ENCODE measurements at places on chromosomes 2 and 18. TPM values are rescaled to one million over a fixed set of nuclear protein-coding genes. Genes with fewer than 3 reads are reported as not detected.

GRCh38 chr2:164928101-164928673 is 27.1 kb downstream of the SLC38A11 start:
- no peak for DNase-seq

DNA sequence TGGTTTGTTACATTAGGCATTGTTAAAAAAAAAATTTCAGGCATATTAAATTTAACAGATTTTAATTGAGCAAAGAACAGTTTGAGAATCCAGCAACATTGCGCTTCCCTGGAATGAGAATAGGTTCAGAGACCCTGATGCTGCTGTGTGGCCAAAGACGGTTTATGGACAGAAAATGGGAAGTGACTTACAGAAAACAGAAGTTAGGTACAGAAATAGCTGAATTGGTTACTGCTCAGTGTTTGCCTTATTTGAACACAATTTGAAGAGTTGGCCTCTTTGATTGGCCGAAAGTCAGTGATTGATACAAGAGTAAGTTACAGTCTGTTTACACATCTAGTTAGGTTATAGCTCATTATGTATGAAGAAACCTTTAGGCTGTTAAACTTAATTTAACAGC is 6.0 kb upstream of the NEDD4L start:
- no peak for DNase-seq

GRCh38 chr2:64504774-64505720 is 19.1 kb upstream of the AFTPH start:
- DNase-seq: peak; percentile 22

Gene ALPI
- total RNA-seq: not detected

Gene CD207
- not detected for total RNA-seq

- DNase-seq: peak; percentile 19
These were observed 405.9 kb downstream of the XIRP2 start for GRCh38 chr2:167293943-167294775.

- no peak for DNase-seq
These were observed 132.8 kb upstream of the SATB2 start for GRCh38 chr2:199590321-199591203.

Gene SCN7A
- 1.6 TPM for total RNA-seq

- no peak for DNase-seq
These were observed 149.3 kb downstream of the CSRNP3 start for GRCh38 chr2:165618806-165619205.

- DNase-seq: no peak
These were observed 1.2 kb downstream of the GPD2 start for GRCh38 chr2:156437272-156437930.

Gene NOSTRIN
- total RNA-seq: 2.9 TPM

- no peak for DNase-seq
These were observed 70.4 kb upstream of the CYP1B1 start for GRCh38 chr2:38146275-38146906.

- no peak for DNase-seq
These were observed 25.2 kb downstream of the TMEM163 start for GRCh38 chr2:134693359-134694330.

Gene C18orf54
- 8.2 TPM for total RNA-seq

Gene NTSR2
- total RNA-seq: 0.82 TPM

- DNase-seq: no peak
These were observed 59.4 kb downstream of the HK2 start for GRCh38 chr2:74893332-74893731.

Gene EVA1A
- 0.41 TPM for total RNA-seq

GRCh38 chr2:233053928-233054784 is 6.0 kb upstream of the INPP5D start:
- DNase-seq: peak; percentile 66

Gene GRHL1
- 4.9 TPM for total RNA-seq

GRCh38 chr2:11746807-11747459 is 501 bp downstream of the LPIN1 start:
- DNase-seq: no peak

Gene UGT1A8
- not detected for total RNA-seq

Gene USP34
- total RNA-seq: 177 TPM

DNA sequence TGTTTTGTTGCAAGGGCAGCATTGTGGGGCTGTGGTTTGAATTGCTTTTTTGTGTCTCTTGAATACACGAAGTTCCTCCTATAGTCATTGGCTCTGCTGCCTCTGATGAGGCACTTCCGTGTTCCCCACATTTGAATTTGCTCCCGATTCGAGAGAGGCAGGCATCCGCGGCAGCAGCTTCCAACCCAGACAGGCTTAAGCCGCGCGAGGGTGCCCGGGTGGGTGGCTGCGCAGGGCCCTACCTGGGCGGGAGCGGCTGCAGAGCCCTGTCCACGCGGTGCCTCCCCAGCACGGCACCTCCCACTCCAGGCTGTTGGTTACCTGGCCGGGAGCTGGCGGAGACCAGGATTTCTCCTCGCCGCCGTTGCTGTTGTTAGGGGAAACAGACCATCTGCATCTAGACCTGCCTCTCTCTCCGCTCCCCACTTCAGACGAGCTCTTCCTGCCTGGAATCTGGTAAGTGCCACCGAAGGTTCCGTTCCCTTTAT is 151.3 kb downstream of the NEDD4L start:
- DNase-seq: no peak

Gene KLHL29
- total RNA-seq: 14.3 TPM

DNA sequence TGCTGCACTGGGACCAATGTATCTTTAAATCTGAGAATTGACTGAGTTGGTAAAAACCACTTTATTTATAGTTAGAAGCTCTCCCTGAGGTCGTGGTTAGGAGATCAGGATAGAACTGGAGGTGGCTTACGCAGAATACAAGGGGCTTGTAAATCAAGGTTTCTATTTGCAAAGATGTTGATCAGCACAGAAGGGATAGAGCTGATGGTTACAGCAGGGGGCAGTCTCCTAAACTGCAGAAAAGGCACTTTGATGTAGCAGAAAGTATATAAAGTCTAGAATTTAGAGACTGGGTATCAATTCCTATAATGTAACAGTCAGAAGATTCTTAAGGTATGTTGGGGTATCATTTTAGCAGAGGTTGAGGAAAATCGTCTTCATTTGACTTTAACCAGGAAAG is 25.2 kb upstream of the ACVR1 start:
- no peak for DNase-seq

DNA sequence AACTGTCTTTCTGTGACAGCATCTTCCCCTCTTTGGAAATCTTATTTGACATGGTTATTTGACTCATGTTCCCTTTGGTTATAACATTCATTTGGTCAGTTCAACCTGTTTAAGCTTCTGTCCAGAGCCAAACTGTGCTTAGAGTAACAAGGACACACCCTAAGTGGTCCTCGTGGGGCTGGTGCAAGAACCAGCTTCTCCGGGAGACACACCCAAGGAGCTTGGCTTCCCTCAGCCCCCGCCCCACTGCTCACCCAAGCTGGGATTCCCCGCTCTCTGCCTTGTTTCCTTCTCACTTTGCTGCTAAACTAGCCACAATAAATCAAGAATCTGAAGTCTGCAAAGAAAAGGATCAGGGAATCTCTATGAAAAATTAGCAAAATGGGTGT is 1.4 kb downstream of the SCYGR3 start:
- DNase-seq: no peak

Gene EGR4
- total RNA-seq: not detected

Gene CYP27C1
- 2.4 TPM for total RNA-seq

DNA sequence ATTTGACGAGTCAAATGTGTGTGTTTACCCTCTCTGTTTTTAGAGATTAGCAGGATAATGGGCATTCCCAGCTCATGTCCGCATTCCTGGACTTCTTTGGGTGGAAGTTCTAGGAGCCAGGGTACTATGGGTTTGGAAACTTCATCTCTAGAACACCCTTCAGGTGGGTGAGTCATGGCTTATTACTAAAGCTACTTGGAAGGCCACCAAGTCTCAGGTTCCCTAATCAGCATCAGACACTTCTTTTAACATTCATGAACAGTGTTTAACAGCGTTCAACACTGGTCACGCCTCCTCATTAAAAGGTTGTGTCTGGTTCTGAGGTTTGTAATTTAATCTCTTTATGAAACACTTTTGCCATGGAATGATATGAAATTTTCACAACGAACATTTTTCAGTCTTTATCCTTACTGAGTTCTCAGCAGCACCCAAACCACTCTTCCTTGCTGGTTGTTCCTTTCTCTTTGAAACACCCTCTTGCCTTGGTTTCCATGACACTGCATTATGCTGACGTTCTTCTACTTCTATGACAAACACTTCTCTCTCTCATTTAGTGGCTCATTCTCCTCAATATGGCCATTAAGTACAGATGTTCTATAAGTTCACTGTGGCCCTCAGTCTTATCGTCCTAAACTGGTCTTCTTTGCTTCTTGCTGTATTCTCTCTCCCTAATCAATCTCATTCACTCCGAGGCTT is 49.3 kb downstream of the MMADHC start:
- no peak for DNase-seq

Gene NAT8
- not detected for total RNA-seq

- no peak for DNase-seq
These were observed 41.0 kb downstream of the MYO3B start for GRCh38 chr2:170218931-170219330.

Data from frontal cortex (tissue), 4 donors.